Caudate nucleus (tissue), 63 donors: ENCODE measurements at places on chromosomes 2 and 18.

GRCh38 chr2:15284614-15285013, 276.5 kb downstream of the NBAS start:
- DNase-seq, result no peak

DNA sequence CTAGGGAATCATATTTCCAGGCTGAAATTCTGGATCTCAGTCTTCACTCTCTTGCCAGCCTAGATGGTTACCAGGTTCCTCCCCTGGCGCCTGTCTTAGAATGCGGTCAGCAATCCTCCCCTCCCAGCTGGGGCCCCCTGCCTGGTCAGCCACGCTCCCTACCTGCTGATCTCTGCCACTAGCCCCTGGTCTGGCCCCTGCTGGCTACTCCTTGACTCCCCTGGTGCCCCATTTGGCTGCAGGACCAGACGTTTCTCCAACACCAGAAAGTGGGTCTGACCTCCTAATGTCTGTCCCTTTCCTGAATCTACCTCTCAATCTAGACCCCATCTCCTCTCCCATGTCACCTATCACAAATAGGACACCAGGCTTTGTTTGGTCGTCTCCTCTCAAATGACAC, 432.0 kb upstream of the SMIM21 start:
- DNase-seq, result no peak

DNA sequence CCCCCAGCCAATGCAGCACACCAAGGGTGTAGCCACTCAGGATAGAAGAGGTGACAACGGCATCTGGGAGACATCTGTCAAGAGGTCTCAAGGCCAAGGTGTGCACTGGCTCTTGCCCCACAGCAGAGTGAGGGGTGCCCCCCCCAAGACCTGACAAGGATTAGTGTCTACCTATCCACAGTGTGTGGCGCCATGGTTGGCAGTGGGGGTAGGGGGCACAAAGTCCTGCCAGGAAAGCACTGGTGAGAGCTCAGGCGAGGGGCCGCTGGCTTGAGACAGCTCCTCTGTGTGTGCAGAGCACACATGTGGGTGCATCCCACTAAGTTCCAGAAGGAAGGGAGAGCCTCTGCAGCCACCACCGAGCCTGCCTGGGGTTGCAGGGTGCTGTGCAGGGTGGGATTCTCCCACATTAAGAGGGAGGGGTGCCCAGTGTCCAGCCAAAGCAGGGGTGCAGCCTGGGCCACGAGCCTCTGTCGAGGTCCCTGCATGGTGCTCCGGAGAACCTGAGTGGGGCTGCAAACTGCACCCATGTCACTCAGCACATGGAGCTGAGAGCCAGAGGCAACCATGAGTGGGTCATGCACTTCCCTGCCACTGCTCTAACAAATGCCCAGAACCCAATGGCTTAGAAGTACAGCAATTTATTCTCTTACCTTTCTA, 311.2 kb upstream of the HDAC4 start:
- no peak for DNase-seq

DNA sequence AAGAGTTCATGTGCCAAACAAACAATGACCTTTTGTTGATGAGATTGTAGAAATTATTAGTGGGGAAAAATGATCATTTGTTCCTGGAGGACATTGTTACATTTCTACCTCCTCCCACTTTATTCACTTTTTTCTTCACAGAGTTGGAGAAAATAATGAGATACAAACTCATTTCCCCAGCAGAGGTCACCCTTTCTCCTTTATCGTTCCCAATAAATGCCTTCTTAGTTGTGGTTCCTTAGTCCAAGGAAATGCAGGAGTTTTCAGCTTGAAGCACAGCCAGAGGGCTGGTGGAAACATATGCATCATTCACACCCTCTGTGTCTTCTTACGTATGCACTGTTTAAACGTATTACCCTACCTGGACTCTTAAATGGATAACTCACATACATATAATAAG, 108.8 kb downstream of the SLC4A3 start:
- no peak for DNase-seq

- DNase-seq, result no peak
Observed at GRCh38 chr2:237613679-237614078, 13.7 kb upstream of the LRRFIP1 start.

DNA sequence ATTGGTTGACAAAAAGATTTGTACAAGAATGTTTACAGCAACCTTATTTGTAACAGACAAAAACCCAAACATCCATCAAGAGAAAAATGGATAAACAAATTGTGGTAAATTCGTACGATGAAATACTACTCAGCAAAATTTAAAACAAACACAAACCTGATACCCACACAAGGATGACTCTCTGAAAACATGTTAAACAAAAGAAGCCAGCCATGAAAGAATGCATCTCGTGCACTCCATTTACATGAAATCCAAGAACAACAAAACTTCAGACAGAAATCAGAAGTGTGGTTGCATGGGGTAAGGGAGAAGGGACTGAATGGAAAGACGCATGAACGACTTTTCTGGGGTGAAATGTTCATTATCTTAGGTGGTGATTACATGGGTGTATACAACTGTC, 93.4 kb downstream of the SLC25A12 start:
- DNase-seq, result no peak
